ENCODE measurements at places on chromosomes 16 and 17. TPM values are rescaled to one million over a fixed set of nuclear protein-coding genes. Genes with fewer than 3 reads are reported as not detected.

Gene TMEM92
- 1.2 TPM for total RNA-seq

Gene RRAD
- total RNA-seq: 1.8 TPM

Gene CA7
- 0.50 TPM for total RNA-seq

Gene VAMP2
- total RNA-seq: 30.2 TPM

DNA sequence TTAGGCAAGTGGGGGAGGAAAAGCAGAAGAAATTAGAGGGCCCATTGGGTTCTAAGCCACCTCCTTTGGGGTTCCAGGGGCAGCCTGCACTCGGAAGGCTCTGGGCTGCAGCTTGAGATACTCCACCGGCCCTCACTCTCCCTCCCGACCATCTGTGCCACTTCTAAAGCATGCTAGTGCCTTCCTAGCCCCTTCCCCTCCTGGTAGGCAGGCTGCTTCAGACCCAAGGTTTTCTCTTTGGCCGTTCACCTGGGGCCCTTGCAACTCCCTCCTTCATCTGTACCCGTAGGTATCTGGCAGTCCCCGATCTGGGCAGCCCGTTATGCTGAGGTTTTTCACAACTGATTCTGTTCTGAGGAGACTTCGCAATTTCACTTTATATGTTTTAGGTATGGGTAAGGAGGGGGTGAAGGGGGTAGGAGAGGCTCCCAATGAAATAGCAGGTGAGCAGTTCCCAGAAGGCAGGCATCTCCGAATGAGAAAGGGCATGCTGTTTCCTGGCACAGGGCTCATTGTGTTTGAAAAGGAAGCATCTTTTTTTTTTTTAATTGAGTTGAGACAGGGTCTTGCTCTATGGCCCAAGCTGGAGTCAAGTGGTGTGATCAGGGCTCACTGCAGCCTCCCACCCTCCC, 98.7 kb downstream of the RAB11FIP4 start:
- no peak for DNase-seq

DNA sequence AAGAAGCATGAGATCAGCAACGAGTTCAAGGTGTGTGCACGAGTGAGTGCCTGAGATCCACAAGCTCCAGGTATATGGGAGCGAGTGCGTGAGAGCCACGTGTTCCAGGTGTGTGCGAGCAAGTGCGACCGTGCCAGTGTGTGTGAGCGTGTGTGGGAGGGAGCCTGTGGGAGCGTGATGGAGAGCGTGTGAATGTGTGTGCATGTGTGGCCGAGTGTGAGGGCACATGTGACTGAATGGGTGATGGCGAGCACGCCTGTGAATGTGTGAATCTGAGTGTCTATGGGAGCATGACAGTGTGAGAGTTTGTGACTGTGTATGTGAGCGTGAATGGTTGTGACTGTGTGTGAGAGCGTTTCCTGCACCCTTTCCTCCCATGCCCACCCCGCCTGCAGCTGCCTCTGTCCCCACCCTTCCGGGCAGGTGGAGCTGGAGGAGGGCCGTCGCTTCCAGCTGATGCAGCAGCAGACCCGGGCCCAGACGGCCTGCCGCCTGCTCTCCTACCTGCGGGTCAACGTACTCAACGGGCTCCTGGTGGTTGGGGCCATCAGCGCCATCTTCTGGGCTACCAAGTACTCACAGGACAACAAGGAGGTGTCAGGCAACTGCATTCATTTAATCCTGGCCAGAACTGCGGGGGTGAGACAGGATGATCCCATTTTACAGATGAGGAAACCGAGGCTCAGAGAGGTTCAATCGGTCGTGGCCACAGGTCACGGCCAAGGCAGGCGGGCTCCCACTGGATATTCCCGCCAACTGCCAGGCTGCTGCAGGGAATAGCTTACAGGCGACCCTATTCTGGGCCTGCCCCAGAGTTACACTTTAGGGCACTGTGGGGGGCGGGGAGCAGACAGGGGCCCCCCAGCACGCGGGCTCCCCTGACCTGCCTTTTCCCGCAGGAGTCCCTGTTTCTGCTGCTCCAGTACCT, 3.7 kb downstream of the TMC8 start:
- no peak for DNase-seq

DNA sequence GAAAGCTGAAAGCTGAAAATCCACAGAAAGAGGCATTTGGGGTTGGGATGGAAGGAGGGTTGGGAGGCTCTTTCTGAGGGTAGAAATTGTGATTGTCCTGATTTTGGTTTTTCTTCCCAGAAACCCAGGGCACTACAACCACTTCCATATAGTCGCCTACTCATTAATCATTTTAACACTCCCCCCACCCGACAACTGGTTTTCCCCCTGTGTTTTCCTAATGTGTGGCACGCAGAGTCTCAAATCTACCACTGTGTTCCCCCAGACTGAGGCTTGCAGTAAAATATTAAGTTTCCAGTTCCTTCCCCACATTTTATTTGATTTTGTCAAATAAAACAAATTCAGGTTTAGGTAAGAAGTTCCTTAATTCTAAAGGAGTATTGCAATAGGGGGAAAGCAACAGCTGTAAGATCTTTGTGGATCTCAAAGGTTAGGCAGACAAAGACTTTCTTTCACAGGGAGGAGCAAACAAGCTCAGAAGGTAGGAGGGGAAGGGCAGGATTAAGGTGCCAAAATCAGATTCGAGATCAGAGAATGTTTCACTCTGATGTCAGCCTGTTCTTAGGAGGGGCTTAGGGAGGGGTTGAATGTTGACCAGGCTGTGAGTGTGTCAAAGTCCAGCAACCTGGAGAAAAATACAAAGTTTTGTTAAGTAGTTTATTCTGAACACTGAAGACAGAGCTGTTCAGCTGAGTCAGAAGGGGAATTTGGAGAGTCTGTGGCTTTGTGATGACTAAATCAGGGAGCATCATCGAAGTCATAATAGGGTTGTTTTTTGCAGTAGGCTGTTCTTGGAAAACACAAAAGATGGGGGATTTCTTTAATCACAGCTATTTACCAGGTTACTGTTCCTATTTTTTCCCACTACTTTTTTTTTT, 3.6 kb downstream of the ZNF267 start:
- DNase-seq: no peak

- DNase-seq: no peak
Measured at GRCh38 chr16:86259499-86259898, 250.8 kb upstream of the FOXF1 start.

DNA sequence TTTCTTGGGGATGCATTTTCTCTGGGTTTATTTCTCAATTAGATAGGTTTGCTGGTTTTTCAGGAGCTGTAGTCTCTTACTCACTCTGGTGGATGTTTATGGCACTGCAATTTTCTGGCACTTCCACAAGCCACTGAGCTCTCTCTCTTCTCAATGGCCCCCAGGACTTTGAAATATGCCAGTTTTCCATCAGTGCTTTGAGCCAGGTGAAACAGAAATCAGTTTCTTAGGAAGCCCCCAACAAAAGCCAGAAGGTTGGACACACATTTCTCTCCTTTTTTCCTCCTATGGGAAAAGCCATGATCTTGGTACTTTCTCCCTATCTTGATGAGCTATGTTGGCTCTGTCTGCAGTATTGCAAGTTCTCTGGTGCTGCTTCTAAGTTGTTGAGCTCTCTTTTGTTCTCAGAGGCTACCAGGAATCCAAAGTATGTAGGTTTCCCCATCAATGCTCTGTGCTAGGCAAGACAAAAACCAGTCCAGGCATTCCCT, 90.7 kb upstream of the SMIM36 start:
- no peak for DNase-seq
